ENCODE measurements at places on chromosomes 11 and 22. TPM values are rescaled to one million over a fixed set of nuclear protein-coding genes. Genes with fewer than 3 reads are reported as not detected.

- no peaks in the 10 kb centered on the region for H3K4me1 ChIP-seq
- H3K27ac ChIP-seq, result no peak overlapping the region
- no peak for DNase-seq
- no peak overlapping the region for H3K4me3 ChIP-seq
These were observed 21.2 kb upstream of the FEZ1 start for GRCh38 chr11:125517116-125517770.

OR4D5 gene
- total RNA-seq, result not detected

DNA sequence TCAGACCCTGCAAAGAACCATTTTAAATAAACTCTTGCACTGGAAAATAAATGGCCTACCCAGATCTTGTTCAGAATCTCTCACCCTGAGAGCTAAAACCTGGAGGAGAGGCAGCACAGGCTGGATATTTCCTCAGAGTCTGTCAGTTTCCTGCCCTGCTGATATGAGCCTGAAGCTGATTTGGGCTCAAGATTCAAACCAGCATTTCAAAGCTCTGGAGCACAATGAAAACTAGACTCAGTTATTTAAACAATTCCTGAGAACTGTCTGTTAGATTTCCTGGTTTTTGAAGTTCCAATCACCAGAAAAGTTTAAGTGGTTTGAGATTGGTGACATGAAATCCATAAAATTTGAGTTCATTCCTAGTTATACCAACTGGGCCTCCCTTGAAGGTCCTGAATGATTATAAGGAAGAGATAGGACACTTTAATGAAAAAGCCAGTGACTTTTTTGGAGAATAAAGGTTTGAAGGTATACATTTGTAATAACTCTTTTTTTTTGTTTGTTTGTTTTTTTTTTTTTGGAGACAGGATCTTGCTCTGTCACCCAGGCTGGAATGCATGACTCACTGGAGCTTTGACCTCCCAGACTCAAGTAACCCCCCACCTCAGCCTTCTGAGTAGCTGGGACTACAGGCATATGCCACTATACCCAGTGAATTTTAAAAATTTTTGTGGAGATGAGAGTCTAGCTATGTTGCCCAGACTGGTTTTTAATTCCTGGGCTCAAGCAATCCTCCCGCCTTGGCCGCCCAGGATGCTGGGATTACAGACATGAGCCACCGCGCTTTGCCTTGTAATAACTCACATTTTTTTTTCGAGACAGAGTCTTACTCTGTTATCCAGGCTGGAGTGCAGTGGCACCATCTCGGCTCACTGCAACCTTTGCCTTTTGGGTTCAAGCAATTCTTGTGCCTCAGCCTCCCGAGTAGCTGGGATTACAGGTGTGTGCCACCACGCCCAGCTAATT is 8.0 kb upstream of the ESAM start:
- H3K36me3 ChIP-seq, result no peaks in the 10 kb centered on the region
- DNase-seq, result no peak
- no peaks in the 10 kb centered on the region for H3K27me3 ChIP-seq
- no peak overlapping the region for H3K27ac ChIP-seq

CD3D gene
- not detected for total RNA-seq

- no peak overlapping the region for H3K4me3 ChIP-seq
- no peaks in the 10 kb centered on the region for H3K27me3 ChIP-seq
- H3K36me3 ChIP-seq, result no peaks in the 10 kb centered on the region
- no peaks in the 10 kb centered on the region for H3K4me1 ChIP-seq
These were observed 10.4 kb upstream of the FXYD2 start for GRCh38 chr11:117834838-117835443.

GRCh38 chr11:7572001-7572712 is 58.4 kb downstream of the PPFIBP2 start:
- no peaks in the 10 kb centered on the region for H3K27me3 ChIP-seq
- H3K27ac ChIP-seq, result peak overlapping the region; percentile 94
- no peaks in the 10 kb centered on the region for H3K36me3 ChIP-seq
- no peak for DNase-seq

ARHGAP8 gene
- 3.1 TPM for total RNA-seq

- no peak overlapping the region for H3K27ac ChIP-seq
- no peak for DNase-seq
- H3K4me1 ChIP-seq, result no peaks in the 10 kb centered on the region
- H3K4me3 ChIP-seq, result no peak overlapping the region
- no peaks in the 10 kb centered on the region for H3K36me3 ChIP-seq
These were observed 24.4 kb downstream of the ARHGAP8 start for GRCh38 chr22:44776605-44777363.

GRCh38 chr11:76806131-76806530 is 23.0 kb downstream of the TSKU start:
- no peaks in the 10 kb centered on the region for H3K27me3 ChIP-seq
- no peak for DNase-seq
- peak overlapping the region; percentile 44 for H3K27ac ChIP-seq
- H3K4me1 ChIP-seq, result peaks cover 55% of the 10 kb centered on the region

ARHGEF17 gene
- 135 TPM for total RNA-seq

MRGPRF gene
- total RNA-seq, result 34.2 TPM

DNA sequence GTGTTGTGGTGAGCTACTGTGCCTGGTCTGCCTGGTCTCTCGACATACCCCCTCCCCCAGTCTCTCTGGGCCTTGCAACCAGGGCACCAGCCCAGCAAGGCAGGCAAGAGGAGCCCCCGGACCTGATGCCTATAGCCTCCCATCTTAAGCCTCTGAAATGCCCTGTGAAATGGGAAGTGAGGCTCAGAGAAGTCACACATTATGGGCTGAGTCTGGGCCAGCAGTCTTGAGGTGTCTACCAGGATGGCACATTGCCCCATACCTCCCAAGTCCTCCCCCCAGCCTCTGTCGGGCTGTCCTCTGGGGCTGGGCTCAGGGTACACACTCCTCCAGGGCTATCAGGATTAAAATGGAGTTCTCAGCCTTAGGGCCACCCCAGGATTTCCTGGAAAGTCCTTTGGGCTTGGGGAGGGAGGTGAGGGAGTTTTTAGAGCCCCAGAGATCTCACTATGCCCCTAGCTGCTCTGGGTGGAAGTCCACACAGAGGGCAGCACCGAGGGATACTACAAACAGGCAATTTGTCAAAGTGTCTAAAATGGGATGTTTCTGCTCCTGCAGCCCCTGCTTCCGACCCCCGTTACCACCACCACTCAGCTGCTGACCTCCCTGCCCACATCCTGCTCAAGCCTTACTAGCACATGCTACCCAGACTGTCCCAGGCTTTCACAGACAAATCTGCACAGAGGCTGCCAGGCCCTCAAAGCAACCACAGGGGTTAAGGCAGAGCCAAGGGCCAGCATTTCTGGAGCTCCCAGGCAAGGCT is 3.1 kb upstream of the SH3BP1 start:
- no peaks in the 10 kb centered on the region for H3K36me3 ChIP-seq
- no peaks in the 10 kb centered on the region for H3K27me3 ChIP-seq
- DNase-seq, result no peak
- H3K4me1 ChIP-seq, result peaks cover 71% of the 10 kb centered on the region

- no peaks in the 10 kb centered on the region for H3K36me3 ChIP-seq
- H3K27me3 ChIP-seq, result no peaks in the 10 kb centered on the region
- DNase-seq, result no peak
- H3K27ac ChIP-seq, result no peak overlapping the region
- no peak overlapping the region for H3K4me3 ChIP-seq
- no peaks in the 10 kb centered on the region for H3K4me1 ChIP-seq
These were observed 27.2 kb downstream of the CREB3L1 start for GRCh38 chr11:46304605-46305179.

APOA4 gene
- not detected for total RNA-seq

DNA sequence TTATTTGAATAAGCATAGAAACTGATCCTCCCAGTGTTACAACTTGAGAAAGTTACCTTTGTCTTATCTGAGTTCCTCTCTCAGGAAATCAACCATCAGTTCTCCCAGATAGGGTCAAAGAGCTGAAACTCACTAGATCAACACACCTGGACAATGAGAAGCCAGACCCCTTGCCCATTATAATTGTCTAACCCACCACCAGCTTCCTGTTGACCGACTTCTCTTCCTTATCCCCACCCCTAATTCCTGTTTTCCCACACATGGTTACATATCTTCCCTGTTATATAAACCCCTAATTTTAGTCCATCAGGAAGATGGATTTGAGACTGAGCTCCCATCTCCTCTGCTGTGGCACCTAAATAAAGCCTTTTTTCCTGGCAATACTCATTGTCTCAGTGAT is 6.9 kb downstream of the SLC5A4 start:
- H3K36me3 ChIP-seq, result no peaks in the 10 kb centered on the region
- no peak for DNase-seq
- H3K4me1 ChIP-seq, result no peaks in the 10 kb centered on the region
- H3K27ac ChIP-seq, result no peak overlapping the region
- no peaks in the 10 kb centered on the region for H3K27me3 ChIP-seq
- no peak overlapping the region for H3K4me3 ChIP-seq

DNA sequence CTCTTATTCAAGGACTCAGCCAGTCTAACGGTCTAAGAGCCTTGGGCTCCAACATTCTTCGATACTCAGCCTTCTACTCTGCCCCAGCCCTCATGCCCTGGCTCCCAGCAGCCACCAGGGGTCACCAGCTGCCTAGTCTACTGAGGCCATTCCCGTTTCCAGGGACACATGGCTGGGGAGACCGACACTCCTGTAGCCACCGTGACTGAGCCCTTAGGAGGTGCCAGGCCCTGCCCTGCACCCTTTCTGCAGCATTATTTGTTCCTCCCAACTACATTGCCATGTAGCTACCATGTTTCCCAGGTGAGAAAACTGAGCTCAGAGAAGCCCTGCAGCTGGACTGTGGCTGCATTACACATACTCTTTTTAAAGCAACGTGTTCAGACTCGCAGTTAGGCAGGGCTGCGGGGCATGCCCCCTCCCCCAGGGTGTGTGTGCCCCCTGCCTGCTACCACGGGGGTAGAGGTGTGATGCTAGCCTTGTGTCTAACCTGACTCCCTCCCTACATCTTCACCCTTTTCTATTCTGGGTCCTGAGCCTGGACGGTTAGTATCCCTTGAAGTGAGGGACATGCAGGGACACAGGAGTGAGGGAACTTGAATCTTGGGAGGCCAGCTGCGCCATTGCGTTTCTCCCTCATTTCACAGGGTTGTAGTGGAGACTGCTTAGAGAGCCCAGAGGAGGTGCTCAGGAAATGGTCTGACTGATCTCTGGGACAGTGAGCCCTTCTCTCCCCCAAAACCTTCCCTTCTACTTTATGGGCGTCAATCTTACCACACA is 17.5 kb downstream of the ATG16L2 start:
- H3K27me3 ChIP-seq, result no peaks in the 10 kb centered on the region
- H3K4me1 ChIP-seq, result peaks cover 11% of the 10 kb centered on the region
- peak overlapping the region; percentile 82 for H3K27ac ChIP-seq

HSD17B12 gene
- 75.9 TPM for total RNA-seq

- no peak for DNase-seq
- no peaks in the 10 kb centered on the region for H3K36me3 ChIP-seq
- H3K27me3 ChIP-seq, result no peaks in the 10 kb centered on the region
- no peaks in the 10 kb centered on the region for H3K4me1 ChIP-seq
- no peak overlapping the region for H3K27ac ChIP-seq
These were observed 8.6 kb downstream of the OR6M1 start for GRCh38 chr11:123797541-123797940.

VPS37C gene
- 22.2 TPM for total RNA-seq

GRCh38 chr11:91563176-91563575 is 661.4 kb upstream of the FAT3 start:
- H3K4me1 ChIP-seq, result no peaks in the 10 kb centered on the region
- H3K27me3 ChIP-seq, result no peaks in the 10 kb centered on the region
- H3K36me3 ChIP-seq, result no peaks in the 10 kb centered on the region
- H3K4me3 ChIP-seq, result no peak overlapping the region

DNA sequence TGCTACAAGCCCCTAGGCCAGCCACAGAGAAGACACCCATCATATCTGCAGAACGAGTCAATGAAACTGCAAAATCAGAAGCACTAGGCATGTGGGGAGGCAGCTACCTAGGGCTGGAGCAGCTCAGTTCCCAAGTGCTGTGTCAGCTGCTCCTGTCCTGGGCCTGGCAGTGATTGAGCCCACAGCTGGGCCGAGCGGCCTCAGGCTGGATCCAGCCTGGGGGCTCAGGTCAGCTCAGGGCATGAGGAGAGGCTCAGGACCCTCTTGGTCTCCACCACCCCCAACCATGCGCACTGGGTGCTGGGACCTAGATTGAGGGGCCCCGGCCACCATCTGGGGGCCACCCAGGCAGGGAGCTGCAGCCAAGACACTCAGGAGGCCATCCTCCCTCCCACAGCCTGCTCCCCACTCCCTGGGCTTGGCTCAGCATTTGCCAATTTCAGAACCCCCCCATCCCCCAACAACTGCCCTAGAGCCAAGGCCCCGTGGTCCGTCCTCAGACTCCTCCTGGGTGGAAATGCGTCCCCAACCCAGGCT is 2.4 kb upstream of the TNNT3 start:
- no peak for DNase-seq
- H3K4me1 ChIP-seq, result peaks cover 9% of the 10 kb centered on the region
- H3K27ac ChIP-seq, result peak overlapping the region; percentile 17
- no peaks in the 10 kb centered on the region for H3K36me3 ChIP-seq

CDHR5 gene
- total RNA-seq, result not detected

CTR9 gene
- total RNA-seq, result 26.4 TPM

GRCh38 chr11:128544471-128545051 is 42.8 kb downstream of the ETS1 start:
- no peaks in the 10 kb centered on the region for H3K4me1 ChIP-seq
- no peaks in the 10 kb centered on the region for H3K27me3 ChIP-seq
- H3K36me3 ChIP-seq, result no peaks in the 10 kb centered on the region

DNA sequence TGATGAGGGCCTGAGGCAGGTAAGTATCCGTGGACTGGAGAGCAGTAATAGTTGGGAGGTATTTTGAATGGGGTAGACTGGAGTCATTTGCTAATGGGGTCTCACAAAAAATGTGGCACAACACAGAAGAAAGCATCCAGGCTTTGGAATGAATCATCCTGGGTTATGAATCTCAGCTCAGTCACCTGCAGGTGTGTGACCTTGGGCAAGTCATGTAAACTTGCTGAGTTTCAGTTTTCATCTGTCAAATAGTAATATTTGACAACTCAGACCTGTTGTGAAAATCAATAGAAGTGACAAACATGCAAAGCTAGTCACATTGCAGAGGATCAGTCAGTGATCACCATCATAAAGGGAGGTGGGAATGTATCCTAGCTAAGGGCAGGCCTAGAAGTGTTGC is 232.0 kb upstream of the TENM4 start:
- DNase-seq, result no peak
- no peaks in the 10 kb centered on the region for H3K27me3 ChIP-seq
- H3K4me1 ChIP-seq, result no peaks in the 10 kb centered on the region
- H3K36me3 ChIP-seq, result no peaks in the 10 kb centered on the region

P2RX6 gene
- total RNA-seq, result 0.63 TPM

DNA sequence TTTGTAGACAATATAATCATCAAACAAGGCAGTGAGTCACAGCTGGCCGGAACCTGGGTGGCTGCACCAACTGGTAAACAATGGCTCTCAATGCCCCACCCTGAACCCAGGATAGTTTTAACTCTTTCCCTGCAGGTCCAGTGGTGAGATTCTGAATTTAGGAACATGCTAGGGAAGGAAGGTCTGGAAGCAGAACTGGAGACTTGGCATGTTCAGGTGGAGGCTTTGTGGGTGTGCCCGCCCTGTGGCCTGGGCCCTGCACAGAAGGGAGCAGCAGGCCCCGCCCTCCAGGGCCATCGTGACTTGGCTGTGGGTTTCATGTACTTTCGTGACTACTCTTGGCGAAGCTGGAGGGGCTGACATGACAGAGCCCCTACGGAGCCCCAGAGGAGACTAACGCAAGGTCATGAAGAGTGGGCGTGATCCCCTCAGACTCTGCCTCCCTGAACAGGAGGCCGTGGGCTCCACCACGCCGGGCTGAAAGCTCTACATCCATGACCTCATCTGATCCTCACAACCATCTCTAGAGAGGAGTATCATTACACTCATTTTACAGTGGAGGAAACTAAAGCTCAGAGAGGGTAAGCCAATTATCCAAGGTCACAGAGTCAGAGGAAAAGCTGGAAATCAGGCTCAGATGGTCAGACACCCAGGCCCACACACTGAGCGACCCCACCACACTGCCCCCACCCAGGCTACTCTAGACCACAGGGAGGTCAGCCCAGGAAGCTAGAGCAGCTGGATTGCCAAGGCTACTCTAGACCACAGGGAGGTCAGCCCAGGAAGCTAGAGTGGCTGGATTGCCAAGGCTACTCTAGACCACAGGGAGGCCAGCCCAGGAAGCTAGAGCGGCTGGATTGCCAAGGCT is 27.3 kb downstream of the MAFF start:
- H3K27me3 ChIP-seq, result no peaks in the 10 kb centered on the region
- peaks cover 4% of the 10 kb centered on the region for H3K36me3 ChIP-seq
